NCI-H2171 treated with DMSO at 0.1 percent for 48 hours (cell line): ENCODE measurements at places on chromosomes 11 and 22.

- no peak for DNase-seq
These were observed 166.5 kb downstream of the UVRAG start for GRCh38 chr11:75981546-75981945.

DNA sequence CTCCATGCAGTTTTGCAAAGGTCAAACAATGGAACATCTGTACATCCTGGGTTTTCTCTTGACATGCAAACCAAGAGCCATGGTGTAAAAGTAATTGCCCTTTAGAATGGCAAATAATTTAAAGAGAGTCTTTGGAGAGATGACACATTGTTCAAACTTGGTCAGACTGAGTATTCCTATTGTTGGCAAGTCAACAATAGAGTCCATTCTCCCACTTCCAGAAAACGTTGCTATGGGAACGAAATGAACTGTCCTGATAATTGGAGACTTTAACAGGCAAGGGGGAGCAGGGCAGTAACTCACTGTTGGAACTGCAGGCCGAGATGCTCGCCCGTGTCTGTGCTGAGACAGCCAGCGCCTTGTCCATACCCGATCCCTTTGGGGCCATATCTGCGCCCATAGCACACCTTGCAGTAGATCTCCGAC lies 13.9 kb downstream of the CSRP3 start:
- no peak for DNase-seq

DNA sequence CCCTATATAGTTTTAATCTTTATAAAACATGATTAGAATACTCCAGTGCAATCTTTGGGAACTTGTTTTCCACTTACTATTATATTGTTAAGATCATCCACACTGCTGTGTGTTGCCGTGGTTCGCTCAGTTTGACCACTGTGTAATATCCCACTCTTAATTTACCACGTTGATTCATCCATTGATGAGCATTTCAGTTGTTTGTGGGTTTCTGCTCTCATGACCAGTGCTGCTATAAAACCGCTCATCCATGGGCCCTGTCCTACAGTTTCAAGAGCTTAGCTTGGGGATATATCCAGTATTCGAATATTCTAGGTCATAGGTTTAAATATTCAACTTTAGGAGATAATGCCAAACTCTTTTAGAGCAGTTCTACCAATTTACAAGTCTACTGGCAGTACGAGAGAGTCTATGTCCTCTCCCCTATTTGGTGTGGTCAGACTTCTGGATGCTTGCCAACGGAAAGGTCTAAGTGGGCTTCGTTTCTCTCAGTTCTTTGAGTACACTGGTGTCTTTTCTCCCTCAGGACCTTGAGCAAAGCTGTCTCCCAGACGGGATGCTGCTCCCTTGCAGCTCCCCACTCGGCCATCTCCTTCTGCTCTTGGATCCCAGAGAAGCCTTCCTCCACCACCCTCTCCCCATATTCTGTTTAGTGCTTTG lies 94.9 kb upstream of the ALX4 start:
- no peak for DNase-seq

- DNase-seq = no peak
These were observed 202.1 kb downstream of the NXPE2 start for GRCh38 chr11:114880442-114880841.

DNA sequence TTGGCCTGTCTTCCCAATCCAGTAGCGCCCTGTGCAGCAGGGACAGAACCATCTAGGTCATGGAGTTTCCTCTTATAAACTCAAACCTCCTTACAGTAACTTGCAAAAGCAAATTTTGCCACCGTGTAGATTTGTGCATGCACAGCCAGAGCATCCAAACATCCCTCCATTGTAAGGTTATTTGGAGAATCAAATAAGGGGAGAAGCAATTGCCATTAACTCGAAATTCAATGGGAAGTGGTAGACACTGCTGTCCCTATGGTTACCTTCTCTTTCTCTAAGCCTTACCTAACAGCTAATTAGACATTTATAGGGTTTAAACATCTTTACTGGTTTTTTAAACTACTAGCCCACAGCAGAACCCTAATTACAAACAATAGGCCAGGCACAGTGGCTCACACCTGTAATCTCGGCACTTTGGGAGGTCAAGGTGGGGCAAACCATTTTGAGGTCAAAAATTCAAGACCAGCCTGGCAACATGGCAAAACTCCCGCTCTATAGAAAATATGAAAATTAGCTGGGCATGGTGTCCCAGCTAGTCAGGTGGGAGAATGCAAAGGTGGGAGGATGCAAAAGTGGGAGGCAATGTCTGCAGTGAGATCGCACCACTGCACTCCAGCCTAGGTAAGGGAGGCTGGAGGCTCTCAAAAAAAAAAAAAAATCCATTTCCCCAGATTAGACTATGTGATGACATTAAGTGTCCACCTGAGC lies 6.6 kb downstream of the HSPA8 start:
- no peak for DNase-seq
